ENCODE measurements at places on chromosomes 6 and 20. TPM values are rescaled to one million over a fixed set of nuclear protein-coding genes. Genes with fewer than 3 reads are reported as not detected.
A peak's percentile ranks its signal among the peaks of the same experiment; 100 is the strongest.

The PGC gene
- total RNA-seq: not detected

The HRH3 gene
- total RNA-seq: 0.86 TPM

The ZNF334 gene
- 21.4 TPM for total RNA-seq

The TEAD3 gene
- 19.2 TPM for total RNA-seq

The NRN1 gene
- total RNA-seq: 1.5 TPM

The PDE7B gene
- 0.61 TPM for total RNA-seq

The MATN4 gene
- not detected for total RNA-seq

The ZNF184 gene
- total RNA-seq: 15.7 TPM

The STX7 gene
- total RNA-seq: 34.5 TPM

DNA sequence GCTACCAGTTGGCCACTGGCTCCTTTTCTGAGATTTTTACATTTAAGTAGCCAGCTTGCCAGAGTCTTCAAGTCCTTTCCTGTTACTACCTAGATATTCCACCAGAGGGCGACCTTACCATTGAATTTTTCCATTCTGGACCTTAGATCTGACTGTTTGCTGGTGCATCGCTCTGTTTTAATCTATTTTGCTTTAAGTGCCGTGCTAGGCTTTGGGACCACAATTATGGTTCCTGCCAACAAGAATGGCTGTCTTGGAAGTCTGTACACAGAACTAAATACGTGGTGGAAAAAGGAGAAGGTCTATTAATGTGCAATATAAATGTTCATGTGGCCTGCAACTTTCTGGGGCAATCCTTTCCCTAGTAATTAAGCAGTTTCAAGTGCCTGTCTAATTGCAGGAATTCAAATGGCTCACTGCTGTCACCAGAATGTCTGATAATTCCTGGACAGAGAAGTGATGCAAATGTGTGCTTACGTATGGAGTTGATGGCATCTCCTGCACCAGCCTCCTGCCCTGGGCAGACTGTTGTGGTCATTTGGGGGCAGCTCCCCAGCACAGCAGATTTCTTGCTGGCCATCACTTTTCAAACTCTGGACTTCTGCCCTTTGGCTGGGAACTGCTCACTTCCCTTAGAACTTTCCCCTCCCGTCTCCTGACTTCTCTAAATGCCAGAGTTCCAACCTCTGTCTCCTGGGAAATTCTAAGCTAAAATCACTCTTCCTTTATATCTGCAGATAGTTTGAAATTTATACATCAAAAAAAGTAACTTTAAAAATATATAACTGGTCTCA lies 5.6 kb upstream of the HLA-DOA start:
- peak; percentile 51 for DNase-seq

DNA sequence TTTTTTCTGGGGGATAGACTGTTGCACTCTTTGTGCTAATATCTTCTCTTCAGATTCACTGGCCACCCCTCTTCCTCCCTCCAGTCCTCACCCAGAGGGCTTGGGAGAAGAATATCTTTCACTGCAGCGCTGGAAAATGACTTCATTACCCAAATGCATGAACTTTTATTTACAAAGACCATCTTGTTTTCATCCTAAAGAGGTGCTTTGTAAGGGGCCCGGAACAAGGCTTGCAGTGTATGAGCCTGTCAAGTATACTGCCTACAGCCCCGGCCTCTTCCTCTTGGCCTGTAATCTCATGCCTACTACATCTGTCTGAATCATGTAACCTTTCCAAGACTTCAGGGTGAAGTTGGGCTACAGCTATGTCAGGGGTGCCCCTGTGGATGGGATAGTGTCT lies 554 bp upstream of the LAMA4 start:
- peak; percentile 29 for DNase-seq

DNA sequence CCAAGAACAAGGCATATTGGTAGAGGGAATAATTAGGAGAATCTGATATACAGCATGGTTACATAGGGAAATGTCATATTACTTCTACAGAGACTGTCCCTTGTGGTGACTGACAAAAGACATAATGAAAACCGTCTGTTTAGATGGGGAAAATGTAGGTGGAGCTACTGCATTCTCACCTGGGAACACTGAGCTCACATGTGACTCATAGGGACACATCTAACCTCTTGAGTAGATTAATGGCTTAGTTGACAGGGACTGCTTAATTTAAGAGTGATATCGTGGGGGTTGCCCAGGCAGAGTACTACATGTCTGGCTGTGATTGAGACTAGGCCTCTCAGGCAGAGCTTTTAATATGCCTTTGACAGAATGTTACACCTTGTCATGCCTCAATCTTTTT lies 235.3 kb upstream of the ZFP64 start:
- no peak for DNase-seq

DNA sequence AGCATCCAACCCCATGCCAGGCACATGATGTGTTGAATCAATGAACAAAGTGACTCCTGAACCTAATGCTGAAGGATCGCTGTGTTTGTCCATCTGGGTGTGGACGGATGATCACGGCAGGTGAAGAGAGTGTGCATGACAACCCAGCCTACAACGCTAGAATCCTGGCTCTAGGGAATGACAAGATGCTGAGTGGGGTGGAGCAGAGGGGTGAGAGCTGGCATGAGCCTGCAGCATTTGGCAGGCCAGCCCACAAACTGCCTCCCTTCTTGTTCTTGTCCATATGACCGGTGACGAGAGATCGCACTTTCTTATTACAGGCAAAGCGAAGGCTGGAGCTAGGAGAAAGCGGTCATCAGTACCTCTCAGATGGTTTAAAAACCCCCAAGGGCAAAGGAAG lies 54.7 kb upstream of the CDKAL1 start:
- no peak for DNase-seq

GRCh38 chr6:100892693-100893092 lies 11.6 kb upstream of the ASCC3 start:
- DNase-seq: no peak

GRCh38 chr20:63552481-63553249 lies 1.3 kb upstream of the FNDC11 start:
- DNase-seq: no peak

- DNase-seq: no peak
Measured at GRCh38 chr6:3624250-3625136, 127.0 kb downstream of the PXDC1 start.

- DNase-seq: no peak
Measured at GRCh38 chr6:170035901-170036304, 255.0 kb downstream of the DLL1 start.

GRCh38 chr20:25177890-25178321 lies 17.6 kb upstream of the ENTPD6 start:
- DNase-seq: no peak

GRCh38 chr20:53040693-53041589 lies 68.8 kb downstream of the TSHZ2 start:
- no peak for DNase-seq

GRCh38 chr6:83511901-83512681 lies at the start of gene PRSS35:
Gene PRSS35 (plus strand): TSS chr6:83512534. CDS start chr6:83523442, 10,908 bp downstream.
- peak; percentile 67 for DNase-seq

DNA sequence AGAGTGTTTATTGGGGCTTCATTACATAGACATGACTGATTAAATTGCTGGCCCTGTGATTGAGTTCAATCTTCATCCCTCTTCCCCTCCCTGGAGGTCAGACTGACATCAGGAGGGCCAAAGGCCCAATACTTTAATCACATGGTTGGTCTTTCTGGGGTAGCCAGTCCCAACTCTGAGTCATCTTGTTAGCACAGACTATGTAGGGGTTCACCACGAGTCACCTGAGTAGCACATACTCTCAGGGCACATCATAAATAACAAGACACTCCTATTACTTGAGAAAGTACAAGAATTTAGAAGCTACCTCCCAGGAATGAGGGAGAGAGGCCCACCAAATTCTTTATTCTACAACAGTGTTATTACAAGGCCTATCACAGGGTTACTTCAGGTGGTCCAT lies 11.3 kb downstream of the GINS1 start:
- DNase-seq: no peak

DNA sequence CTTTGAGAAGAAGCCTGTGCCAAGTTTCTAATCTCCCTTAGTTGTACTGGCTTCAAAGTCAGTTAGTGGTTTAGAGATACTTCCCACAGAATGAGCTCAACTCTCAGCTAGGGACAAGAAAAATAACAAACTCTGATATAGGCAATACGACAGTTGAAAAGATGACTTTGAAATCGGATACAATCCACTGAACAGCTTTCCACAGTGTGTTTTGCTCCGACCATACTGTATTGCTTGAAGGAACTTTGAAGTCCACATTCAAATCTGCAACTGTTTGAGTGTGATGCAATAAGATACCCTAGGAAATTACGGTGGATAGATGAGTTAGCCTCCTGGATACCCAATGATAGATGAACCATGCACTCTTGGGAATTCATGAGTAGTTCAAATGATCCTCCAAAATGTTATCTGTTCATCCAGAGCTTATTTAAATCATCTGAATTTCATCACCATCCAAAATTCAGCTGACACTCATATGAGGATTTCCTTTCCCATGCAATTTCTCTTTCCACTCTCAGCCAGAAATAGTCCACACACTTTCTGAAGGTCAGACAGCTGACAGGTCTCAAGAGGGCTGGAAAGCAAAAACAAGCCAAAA lies 443.8 kb downstream of the HAO1 start:
- DNase-seq: no peak

DNA sequence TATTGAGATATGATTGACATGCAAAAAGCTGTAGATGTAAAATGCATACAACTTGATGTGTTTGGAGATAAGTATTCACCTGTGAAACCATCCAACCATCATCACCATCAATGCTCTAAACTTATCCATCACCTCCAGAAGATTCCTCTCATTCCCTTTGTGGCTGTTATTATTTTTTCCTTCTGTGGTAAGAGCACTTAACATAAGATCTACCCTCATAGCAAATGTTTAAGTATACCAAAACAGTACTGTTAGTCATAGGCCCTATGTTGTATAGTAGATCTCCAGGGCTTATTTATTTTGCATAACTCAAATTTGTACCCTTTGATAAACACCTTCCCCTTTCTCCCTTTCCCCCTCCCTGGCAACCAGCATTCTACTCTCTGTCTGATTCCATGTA lies 31.2 kb upstream of the CCN6 start:
- DNase-seq: no peak

DNA sequence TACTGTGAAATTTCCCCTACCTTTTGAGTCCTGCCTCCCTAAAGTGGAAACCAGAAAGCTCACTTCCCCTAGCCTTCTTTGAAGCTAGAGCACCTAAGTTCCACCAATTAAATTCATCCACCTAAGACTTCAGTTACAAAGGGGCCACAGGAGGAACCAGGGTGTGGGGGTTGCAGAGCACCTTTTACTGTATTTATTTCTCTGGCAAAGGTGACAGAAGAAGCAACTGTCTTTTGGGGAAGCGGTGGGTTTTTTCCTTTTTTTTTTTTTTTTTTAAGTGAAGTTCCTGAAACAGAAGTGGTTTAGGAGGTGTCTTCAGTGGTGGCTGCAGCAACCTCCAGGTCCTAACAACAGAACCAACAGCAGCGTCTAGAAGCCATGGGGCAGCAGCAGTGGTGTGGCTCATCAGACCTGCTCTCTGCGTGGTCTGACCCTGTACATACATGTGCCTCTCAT lies 13.1 kb downstream of the PSMB9 start:
- no peak for DNase-seq

DNA sequence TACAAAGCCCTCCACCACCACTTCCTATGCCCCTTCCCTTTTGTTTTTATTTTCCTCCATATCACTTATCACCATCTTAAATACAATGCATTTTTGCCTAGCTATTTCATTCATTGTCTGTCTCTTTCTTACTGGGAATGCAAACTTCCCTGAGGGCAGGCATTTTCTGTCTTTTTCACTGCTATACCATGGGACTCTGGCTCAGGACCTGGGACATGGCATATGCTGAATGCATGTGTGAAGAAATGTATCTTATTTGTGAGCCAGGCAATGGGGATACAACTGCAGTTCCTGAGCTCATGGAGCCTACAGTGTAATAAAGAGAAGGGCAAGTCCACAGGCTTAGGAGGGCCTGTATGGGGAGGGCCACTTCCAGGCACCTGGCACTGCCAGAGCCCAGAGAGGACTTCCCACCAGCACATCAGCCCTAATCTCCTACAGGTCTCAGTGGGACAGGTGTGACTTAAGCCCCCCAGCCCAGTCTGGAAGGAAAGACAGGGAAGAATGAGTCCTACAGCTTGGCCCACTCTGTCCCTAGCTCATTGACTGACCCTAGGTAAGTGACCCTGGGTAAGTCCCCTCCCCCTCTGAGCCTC lies 43.2 kb downstream of the TFEB start:
- DNase-seq: no peak

GRCh38 chr6:162200945-162201690 lies 526.4 kb downstream of the PRKN start:
- no peak for DNase-seq

- DNase-seq: no peak
Measured at GRCh38 chr6:125273965-125274364, 27.8 kb downstream of the HDDC2 start.

DNA sequence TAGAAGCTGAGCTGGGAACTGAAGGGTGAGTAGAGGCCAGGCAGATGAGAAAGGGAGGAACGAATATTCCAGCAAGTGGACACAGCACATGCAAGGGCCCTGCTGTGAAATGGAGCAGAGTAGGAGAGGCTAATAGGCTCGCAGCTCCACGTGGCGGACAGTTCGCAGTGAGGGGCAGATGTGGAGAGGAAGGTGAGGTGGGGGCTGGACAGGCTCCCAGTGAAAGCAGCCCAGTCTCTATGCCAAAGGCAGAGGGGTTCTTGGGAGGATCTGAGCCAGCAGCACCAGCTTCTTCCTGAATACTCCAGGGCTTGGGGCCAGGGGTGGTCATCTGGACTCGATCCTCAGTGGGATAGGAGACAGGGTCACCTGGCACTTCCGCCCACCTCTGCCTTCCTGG lies 81.0 kb downstream of the CEBPB start:
- DNase-seq: no peak

GRCh38 chr6:54252916-54253315 lies 55.3 kb upstream of the TINAG start:
- no peak for DNase-seq

DNA sequence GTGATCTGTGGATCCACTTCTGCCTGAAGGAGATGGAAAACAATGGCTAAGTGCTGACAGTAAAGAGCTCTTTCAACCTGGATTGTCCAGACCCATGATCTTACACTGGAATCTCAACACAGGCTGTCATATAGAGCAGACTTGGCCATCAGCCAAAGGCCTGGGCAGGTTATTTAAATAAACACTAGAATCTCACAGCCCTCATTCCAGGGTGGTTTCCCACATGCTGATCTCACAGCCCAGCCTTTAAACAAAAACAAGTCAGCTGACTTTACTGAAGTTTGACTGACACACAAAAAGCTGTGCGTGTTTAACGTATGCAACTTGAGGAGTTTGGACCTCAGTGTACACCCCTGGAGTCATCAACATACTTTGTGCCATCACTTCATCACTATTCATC lies 28.4 kb downstream of the SYNDIG1 start:
- DNase-seq: no peak

- DNase-seq: no peak
Measured at GRCh38 chr6:10424040-10424439, 9.2 kb upstream of the TFAP2A start.

DNA sequence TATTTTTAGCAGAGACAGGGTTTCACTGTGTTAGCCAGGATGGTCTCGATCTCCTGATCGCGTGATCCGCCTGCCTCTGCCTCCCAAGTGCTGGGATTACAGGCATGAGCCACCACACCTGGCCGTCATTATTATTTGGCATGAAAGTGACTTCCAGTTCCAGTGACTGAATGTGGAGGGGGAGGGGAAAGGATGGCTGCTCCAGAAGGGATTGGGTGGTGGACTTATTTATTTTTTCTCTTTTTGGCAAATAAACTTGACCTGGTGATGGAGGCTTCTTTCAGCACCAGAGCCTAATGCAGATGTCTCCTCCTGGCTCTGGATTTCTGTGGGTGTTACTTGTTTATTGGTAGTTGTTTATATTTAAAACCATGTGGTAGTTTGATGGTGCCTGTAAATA lies 16.9 kb upstream of the SLC22A23 start:
- no peak for DNase-seq
